A172 (cell line): ENCODE measurements at places on chromosomes 5 and 9. TPM values are rescaled to one million over a fixed set of nuclear protein-coding genes. Genes with fewer than 3 reads are reported as not detected.

DNA sequence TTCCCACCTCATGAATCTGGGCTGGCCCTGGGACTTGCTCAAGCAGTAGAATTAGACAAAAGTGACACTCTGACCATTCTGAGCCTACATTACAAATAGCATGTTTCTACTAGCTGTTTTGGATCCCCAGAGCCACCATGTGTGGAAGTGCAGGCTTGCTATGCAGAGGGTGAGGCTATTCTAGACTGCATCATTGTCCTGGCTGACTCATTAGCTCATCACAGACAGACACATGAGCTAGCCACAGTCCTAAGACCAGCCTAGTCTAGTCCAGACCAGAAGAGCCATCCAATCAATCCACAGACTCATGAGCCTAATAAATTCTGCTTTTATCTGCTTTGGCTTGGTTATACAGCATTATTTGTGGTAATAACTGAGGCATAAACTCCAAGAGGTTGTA lies 351.9 kb downstream of the PRELID2 start:
- peak; percentile 41 for DNase-seq

- no peak for DNase-seq
Measured at GRCh38 chr5:60036192-60036938, 142.8 kb upstream of the PDE4D start.

- no peak for DNase-seq
Measured at GRCh38 chr9:127185931-127186781, 63.7 kb upstream of the ANGPTL2 start.

DNA sequence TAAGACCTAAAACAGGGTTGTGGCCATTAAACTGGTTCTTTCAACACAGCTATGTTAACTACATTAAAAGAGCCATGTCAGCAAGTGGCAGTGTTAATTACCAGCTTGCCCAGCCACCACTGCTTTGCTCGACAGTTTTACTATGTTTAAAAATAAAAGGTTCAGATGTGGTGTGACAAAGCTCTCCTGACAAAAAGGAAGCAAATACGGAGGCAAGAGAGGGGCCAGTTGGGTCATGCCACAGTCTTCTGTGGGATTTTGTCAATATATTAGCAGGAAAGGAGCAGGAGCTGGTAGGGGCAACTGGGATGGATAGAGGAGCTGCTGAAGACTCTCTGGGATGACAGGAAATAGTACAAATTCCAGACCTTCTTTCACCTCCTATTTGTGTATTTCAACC lies 113.5 kb upstream of the PCA3 start:
- DNase-seq = no peak

DNA sequence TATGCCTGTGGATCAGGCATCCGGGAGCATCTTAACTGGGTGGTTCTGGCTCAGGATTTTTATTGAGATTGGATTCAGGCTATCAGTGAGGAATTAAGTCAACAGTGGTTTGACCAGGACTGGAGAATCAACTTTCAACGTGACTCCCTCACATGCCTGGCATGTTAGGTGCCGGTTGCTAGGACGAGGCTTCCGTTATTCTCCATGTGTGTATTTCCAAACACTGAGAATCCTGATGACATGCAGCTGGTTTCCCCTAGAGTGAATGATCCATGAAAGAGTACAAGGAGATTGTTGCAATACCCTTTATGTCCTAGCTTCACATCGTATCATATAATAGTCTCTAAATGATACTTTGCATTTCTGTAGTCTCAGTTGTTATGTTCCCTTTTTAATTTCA lies 529.2 kb downstream of the ANXA1 start:
- DNase-seq = no peak

- peak; percentile 57 for DNase-seq
Measured at GRCh38 chr5:112848116-112848811, 12.8 kb upstream of the SRP19 start.

GRCh38 chr9:100411472-100412283 lies 15.3 kb upstream of the MSANTD3 start:
- DNase-seq = peak; percentile 83

DNA sequence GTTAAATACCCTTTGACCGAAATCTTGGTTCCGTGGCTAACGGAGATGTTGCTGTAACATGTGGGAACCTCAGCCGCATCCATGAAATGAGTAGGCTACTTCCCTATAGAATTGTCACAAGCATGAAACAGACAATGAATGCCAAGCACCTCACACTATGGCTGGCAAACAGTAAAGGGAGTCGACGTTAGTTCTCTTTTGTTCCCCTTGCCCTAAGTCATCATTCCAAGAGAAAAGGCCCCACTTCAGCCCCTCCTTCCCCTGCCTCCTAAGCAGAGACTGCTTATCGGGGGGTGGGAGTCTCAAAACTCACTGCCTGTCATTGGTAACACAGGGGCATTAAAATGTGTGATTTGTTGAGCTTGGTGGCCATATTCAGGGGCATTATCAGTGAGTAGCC lies 159.6 kb downstream of the MAPKAP1 start:
- DNase-seq = no peak

DNA sequence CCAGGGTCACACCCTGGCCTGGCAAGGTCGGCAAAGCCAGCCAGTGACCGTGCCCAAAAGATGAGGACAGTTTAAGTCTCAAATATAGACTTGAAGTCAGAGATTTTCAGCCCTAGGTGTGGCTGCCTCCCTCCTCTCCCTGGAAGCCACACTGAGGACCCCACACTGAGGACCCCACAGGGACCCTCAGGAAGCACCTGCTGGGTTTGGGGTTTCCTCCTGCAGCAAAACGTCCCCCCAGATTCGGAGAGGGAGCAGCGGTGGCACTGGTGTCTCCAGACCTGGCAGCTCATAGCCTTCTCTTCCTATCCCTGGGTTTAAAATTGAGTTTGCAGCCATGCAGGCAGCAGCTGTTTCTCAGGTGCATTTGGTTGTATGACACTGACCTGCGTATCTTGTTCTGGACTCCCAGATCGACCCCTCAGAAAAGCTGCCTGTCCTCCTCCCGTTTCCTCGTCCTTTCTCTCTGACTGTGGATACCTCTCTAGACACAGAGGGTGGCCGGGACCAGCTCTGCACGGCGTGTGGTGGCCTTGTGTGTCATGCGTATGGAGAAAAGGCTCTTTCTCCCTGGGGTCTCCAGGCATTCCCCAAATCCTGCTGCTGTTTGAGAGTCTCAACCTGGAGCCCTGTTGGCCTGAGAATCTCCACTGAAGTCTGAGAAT lies 36.6 kb downstream of the MRPL36 start:
- no peak for DNase-seq

GRCh38 chr5:31995714-31996113 lies 178.4 kb downstream of the GOLPH3 start:
- DNase-seq = no peak

- DNase-seq = no peak
Measured at GRCh38 chr9:129284607-129285291, 106.7 kb upstream of the IER5L start.

DNA sequence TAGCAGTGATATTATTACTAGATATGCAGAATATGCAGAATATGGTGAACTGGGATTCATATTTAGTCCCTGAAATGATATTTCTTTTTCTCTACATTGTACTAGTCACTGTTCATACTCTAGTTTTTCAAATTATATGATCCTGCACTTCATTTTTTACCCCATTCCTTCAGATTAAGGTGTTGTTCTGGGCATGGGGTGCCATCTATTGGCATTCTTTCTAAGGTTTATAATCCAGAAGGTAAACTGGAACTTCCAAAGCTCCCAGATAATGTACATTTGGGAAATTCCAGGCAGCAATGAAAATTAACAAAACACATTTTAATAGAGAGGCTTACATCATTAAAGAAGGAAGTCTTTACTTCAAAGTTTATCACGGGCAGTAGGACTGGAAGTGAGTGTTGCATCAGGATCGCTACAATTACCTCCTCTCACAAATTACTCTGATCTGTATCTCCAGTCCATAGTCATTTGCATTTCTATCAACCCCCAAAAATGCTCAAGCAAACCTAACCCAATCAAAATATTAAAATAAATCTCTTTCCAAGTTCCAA lies 12.5 kb downstream of the RFX3 start:
- DNase-seq = no peak

DNA sequence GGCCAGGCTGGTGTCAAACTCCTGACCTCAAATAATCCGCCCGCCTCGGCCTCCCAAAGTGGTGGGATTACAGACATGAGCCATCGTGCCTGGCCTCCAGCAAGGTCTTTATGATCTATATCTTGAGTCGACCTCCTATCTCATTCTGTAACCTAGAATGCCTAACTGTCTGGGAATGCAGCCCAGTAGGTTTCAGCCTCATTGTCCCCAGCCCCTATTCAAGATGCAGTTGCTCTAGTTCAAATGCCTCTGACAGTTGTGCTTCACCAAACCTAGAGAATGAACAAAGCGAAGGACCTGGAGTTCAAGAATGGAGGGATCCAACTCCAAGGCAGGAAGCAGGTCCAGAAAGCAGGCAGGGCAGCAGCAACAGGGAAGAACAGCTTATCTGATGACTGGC lies 30.8 kb downstream of the GLRX start:
- DNase-seq = no peak

DNA sequence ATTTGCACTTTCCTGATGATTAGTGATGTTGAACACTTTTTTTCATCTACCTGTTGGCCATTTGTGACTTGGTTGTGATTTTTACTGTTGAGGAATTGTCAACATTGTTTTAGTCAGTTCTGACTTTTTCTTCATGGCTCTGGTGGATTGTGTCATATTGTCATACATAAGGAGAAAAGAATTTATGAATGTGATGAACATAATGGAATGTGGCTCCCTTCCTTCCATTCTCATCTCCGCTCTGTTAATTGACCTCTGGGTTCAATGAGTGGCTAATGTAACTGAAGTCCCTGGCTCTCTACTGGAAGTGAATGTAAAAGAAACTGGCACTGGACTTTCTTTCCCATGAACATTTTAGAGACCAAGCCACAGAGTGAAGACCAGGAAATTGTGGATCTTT lies 49.2 kb downstream of the KIAA1958 start:
- DNase-seq = no peak

- no peak for DNase-seq
Measured at GRCh38 chr5:35161652-35162273, 68.5 kb downstream of the PRLR start.

- no peak for DNase-seq
Measured at GRCh38 chr5:158546748-158547147, 553.0 kb downstream of the EBF1 start.

DNA sequence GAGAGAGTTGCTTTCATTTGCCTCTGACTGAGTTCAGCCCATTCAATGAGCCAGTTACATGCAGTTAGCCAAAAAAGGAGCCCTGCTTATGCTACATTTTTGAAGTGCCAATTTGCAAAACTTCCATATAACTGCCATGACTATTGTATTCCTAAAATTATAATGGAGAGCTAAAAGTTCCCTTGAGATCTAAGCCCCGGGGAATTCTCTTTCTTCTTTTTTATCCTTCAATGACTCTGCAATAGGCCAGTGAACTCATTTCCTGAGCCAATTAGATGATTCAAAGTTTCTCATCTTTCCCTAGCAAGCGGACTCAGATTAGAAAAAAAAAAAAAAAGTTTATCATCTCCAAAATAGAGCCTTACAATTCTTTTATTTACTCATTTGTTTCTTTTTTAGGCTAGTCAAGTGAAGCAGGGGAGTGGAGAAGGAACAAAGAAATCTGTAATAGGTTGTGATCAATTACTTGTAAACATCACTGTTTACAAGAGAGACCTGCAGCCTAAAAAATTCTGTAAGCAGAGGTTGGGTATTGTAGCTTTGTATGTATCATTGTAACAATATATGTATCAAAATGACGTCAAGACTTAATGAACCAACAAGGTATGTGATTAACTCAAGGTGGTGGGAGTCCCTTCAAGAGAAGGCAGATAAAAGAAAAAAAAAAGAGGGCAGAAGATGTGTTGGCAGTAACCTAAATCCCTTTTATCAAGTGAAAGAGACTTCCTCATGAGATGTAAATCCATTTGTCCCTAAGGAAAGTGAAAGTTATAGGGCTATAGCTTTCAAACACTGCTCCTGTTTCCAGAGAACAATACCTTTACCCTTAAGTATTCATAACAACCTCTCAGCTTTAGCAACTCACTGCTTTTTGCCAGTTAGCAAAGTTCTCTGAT lies 48.7 kb upstream of the HOMER1 start:
- peak; percentile 30 for DNase-seq

DNA sequence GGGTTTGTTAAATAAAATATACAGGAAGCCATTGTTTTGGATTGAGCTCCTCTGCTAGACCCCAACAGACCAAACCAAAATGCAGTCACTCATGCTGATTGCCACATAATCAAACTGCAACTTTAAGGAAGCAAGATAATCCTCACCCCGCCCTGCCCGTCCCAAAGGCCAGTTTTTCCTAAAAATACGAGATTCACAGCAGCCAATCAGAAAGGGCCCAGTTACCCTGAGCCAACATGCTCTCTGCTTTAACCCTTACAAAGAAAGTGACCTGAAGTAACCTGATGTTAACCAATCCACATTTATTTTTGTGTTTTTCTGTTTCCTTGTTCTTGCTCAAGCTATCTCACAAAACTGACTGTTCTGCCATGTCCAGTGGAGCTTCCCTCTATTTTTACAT lies 21.5 kb upstream of the RNF20 start:
- no peak for DNase-seq

DNA sequence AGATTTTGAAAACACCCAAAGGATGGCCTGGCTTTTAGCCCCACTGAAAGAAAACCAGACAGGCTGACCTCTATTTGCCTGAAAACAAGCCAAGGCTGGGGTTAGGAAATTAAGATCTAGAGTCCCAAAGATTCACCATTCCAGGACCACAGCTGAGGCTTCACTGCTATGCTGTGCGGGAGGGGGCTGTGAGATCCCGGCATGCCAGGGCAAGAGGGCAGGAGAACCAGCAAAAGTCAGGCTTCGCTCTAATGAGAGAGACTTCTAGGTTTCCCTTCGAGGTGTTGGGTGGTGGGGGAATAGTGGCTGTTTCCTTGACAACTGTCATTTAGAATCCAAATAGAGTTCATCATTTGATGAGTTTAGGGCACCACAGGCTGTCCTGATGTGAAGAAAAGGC lies 152.9 kb upstream of the NFIB start:
- DNase-seq = no peak

DNA sequence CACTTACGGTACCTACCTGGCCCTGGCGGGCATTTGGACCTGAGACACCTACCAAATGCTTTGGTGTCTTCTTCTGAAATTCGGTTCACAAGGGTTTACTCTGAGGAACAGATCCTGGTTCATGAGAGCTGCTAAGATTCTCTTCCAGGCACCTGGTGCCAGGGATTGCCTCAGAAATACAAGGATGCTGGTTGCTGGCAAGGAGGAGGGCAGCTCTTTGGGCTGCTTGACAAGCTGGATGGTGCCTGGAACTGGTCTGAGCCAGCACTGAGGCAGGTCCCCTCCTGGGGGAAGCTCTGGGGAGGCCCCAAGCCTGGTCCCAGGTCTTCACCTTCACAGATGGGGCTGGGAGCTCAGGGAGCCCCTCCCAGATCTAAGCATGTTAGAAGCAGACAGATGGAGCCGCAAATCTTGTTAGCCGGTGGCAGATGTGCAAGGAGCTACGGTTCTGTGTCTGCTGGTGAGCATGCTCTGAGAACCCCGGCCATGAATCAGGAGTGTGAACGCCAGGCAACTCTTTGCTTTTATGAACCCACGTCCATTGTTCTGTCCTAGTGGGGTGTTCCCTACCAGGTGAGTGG lies 16.3 kb downstream of the FABP6 start:
- DNase-seq = no peak

GRCh38 chr9:96038271-96038670 lies 162.8 kb downstream of the ERCC6L2 start:
- no peak for DNase-seq

The SOHLH1 gene
- total RNA-seq = not detected in 2 replicates

The IL3 gene
- total RNA-seq = not detected in 2 replicates

The GFI1B gene
- 0.19 and 0.47 TPM in 2 replicates for total RNA-seq

The ABCA2 gene
- total RNA-seq = 32.3 and 33.5 TPM in 2 replicates

The HMMR gene
- total RNA-seq = 87.2 and 94.1 TPM in 2 replicates

The PCDHB11 gene
- total RNA-seq = 1.7 and 2.0 TPM in 2 replicates

The CENPH gene
- 87.3 and 102 TPM in 2 replicates for total RNA-seq

The RORB gene
- not detected in 2 replicates for total RNA-seq

The PPIC gene
- total RNA-seq = 61.5 TPM in 2 replicates

The SPINK13 gene
- total RNA-seq = not detected in 2 replicates
